Muscle of leg (tissue), 16 donors: ENCODE measurements at places on chromosomes 7 and 10.
A peak's percentile ranks its signal among the peaks of the same experiment; 100 is the strongest.

GRCh38 chr7:92832534-92833023 is 3.8 kb downstream of the CDK6 start:
- H3K4me1 ChIP-seq, result peaks cover 7% of the 10 kb centered on the region
- H3K27me3 ChIP-seq, result no peaks in the 10 kb centered on the region

GRCh38 chr7:14717816-14718215 is 184.7 kb downstream of the DGKB start:
- peak; percentile 32 for DNase-seq
- no peaks in the 10 kb centered on the region for H3K27me3 ChIP-seq
- no peaks in the 10 kb centered on the region for H3K36me3 ChIP-seq

DNA sequence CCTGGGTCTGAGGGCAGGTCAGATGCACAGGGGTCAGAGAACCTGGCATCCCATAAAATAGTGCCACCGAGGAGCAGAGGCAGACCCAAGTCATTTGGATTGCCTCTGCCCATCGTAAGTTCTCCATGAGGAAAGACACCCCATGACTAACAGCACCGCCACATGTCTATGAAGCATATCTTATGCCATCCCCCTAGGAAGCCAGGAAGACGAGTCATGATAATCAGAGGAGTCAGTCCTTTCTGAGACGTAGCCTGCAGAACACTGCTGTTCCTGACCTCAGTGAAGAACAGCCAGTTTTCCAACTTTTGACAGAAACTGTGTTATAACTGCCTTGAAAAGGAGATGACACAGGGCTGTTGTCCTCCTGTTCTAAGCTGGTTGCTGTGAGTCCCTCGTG is 51.2 kb downstream of the INSYN2A start:
- no peak overlapping the region for H3K4me3 ChIP-seq
- DNase-seq, result no peak
- no peak overlapping the region for H3K27ac ChIP-seq
- peaks cover 9% of the 10 kb centered on the region for H3K4me1 ChIP-seq
- peaks cover 10% of the 10 kb centered on the region for H3K36me3 ChIP-seq
- no peaks in the 10 kb centered on the region for H3K27me3 ChIP-seq

- peaks cover 4% of the 10 kb centered on the region for H3K27me3 ChIP-seq
- H3K4me3 ChIP-seq, result peak overlapping the region; percentile 66
- H3K27ac ChIP-seq, result peak overlapping the region; percentile 74
- no peaks in the 10 kb centered on the region for H3K36me3 ChIP-seq
- H3K4me1 ChIP-seq, result peaks cover 14% of the 10 kb centered on the region
Observed at GRCh38 chr10:43689955-43690771, 41.5 kb upstream of the ZNF32 start.

DNA sequence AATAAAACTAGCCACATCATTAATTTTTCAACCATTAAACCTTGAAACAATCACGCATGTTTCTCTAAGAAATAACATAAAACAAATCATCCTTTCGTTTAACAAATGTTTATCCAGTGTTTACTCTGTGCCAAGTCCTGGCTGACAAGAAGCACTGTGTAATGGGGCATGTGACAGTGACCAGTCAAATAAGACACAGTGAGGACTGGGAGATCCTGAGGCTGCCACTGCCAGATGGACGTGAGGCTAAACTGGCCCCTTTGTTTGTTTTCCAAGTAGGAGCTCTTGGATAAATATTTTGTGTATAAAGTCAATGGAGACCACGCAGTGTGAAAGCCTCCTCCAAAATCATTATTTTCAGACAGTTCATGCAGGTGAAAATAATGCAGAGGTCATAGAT is 626.2 kb downstream of the SUGCT start:
- H3K4me1 ChIP-seq, result peaks cover 9% of the 10 kb centered on the region
- DNase-seq, result no peak
- no peak overlapping the region for H3K27ac ChIP-seq

GRCh38 chr10:11993834-11994468 is 48.7 kb downstream of the UPF2 start:
- H3K27me3 ChIP-seq, result no peaks in the 10 kb centered on the region
- H3K36me3 ChIP-seq, result peaks cover 21% of the 10 kb centered on the region
- H3K4me3 ChIP-seq, result no peak overlapping the region
- no peaks in the 10 kb centered on the region for H3K4me1 ChIP-seq
